RWPE1 (cell line): ENCODE measurements at places on chromosomes 16 and 17.

DNA sequence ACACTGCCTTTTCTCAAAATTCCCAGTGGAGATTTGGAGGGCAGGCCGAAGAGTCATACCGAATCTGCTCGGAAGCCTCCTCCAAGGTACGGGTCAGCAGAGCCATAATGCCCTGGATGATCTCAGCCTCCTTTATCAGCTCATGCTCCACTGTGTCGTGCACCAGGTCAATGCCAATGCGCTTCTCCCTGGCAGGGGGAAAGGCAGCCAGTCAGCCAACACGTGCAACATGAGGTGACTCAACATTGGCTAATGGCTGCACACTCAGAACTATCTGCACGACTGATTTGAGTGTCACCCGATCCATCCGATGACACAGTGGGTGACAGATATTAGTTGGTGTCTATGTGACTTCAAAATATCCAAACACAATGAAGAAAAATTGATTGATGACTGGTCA lies 15.8 kb downstream of the TEKT1 start:
- DNase-seq: no peak

DNA sequence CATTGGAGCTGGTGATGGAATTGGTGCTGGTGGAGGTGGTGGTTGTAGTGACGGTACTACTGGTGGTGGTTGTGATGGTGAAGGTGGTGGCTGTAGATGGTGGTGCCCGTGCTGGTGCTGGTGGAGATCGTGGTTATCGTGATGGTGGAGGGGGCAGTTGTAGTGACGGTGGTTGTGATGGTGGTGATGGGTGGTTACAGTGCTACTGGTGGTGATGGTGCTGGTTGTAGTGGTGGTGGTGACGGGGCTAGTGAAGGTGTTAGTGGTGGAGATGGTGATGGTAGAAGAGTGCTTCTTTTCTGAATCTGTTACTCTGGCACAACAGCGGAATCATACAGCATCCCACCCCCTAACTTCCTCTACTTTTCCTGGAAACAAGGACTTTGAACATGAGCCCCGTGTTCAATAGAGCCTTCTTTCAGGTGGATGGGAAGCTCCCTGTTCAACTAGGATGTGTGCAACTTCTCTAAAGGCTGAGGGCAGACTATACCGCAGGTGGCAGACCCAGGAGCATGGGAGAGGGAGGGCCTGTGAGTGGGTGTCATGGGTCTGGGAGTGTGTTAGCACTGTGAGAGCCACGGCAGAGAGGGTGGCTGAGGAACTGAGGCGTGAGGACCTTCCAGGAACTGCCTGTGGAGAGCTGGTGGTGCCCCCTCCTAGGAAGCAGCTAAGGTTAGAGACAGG lies 8.2 kb downstream of the TBX21 start:
- no peak for DNase-seq

- DNase-seq: no peak
Observed at GRCh38 chr16:10868596-10869469, 8.2 kb upstream of the CIITA start.

- no peak for DNase-seq
Observed at GRCh38 chr16:85025781-85026653, 1.6 kb upstream of the KIAA0513 start.

DNA sequence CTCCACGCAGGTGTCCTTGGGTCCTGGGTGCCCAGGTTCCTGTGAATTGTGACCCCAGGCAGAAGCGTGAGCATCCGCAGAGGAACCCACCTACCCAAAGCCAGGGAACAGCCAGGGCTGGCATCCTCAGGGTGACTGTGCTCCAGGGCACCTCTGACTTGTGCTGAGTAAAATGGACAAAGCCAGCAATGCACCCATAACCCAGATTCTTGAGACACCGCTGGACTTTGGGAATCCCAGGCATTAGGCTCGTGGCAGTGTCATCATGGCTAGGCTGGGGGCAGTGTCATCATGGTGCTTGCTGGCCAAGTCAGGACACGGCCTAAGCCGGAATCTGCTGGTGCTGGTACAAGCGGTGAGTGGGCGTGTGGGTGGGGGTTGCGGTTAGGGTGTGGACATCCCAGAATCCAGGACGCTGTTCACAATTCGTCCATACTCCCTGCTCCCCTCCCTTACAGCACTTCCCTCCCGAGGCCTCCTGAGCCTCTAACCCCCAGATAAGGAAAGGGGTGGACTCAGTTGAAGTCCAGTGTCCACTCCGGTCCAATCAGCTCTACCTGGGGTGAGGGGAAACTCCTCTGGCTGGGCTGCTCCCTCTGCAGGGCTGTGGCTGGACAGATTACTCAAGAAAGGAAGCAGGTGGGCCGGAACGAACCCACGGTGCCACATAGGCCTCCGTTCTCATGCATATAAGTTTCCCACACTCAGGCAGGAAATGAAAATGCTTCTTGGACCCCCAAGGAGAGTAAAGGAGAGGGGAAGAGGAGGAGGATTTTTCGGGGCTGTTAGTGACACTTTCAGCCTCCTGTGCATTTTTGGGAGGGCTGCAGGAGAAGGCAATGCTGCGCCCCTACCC lies 138.9 kb downstream of the SEC14L1 start:
- peak; percentile 90 for DNase-seq

GRCh38 chr17:32651084-32651483 lies 164.3 kb downstream of the CDK5R1 start:
- no peak for DNase-seq

GRCh38 chr16:50365791-50366575 lies 2.8 kb downstream of the BRD7 start:
- no peak for DNase-seq

- no peak for DNase-seq
Observed at GRCh38 chr16:64808474-64808873, 313.4 kb downstream of the CDH11 start.

DNA sequence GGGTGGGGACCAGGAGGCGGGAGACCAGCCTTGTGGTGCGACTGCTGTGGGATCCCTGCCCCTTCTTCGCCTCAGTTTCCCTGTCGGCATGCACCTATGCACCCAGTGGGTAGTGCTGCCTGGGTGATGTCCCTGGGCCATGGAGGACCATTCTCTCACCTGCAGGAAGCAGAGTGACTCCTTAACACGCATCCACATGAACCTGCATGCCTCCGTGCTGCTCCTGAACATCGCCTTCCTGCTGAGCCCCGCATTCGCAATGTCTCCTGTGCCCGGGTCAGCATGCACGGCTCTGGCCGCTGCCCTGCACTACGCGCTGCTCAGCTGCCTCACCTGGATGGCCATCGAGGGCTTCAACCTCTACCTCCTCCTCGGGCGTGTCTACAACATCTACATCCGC lies 25.2 kb downstream of the ADGRG5 start:
- no peak for DNase-seq

- peak; percentile 13 for DNase-seq
Observed at GRCh38 chr16:29862383-29862883, 593 bp downstream of the CDIPT start.

DNA sequence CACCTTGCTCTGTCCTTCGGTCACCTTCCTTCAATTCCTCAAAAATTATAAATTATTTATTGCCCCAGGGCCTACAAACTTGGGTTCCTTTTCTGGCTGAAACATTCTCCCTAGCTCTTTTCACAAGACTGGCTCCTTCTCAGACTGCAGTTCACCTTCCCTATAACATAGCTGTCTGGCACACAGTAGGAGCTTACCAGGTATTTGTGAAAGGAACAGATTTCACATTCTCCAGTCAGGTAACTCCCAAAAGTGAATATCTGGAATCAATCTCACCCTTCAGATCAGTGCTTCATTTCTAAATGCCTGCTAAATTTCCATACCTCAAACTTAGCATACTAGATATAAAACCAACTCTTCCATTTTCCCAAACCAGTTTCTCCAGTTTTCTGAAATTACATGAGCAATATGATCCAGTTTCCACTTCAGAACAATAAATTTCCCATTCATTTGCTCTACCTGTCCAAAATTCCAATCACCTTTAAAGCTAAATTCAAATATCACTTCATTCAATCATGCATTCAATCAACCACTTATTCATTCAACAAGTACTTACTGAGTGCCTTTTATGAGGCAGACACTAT lies 6.1 kb downstream of the RFFL start:
- no peak for DNase-seq
